Motor neuron (in vitro differentiated cells): ENCODE measurements at places on chromosomes 7 and 10.

DNA sequence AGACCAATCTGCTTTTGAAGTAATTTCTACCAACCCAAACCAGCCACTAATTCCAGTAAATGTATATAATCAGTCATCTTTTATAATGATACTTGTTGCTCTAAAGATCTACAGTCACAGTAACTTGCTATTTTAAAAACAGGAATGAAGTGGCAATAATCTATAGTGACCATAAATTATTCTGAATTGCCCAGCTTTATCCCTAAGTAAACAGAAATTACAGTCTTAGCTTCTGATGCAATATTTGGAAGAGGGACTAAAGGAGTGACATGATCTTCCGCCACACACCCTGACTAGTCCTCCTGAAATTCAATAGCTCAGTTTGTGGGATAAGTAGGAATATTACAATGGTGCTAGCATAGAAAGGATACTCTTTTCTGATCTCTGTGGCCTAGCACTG, 96.1 kb downstream of the ATE1 start:
- peak; percentile 65 for ATAC-seq

DNA sequence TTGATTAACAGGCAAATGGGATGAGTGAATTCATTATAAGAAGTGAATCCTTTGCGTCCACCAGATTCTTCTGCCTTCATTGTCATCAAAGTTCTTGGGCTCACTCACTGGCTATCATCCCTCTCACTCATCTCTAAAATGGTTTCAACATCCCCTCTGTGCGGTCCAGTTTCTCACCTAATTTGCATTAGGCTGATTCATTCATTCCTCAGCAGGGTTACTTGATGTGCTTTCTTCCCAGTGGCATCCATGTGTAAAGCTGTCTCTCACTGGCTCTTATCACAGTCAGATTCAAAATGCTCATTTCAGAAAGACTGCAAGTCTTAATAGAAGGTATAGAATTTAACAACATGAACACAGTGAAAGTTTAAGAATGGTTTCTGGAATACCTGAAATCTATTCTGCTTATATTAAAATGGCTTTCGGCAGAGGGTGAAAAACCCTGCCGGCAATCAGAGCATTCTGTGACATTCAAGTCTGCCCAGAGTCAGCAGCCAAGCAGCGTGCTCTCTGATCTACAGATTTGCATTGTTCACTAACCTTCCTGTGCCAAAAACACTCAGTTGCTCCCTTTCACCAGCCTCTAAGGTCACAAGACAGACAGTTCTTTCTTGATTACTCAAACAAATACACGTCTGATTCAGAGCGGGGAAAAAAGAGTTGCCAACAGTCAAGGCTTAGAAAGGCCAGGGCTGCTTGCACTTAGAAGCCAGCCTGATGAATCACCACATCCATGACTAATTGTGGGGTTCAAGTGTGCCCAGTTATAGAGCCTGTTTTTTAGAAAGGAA, 106.7 kb downstream of the TES start:
- ATAC-seq: peak; percentile 89

- peak; percentile 63 for ATAC-seq
Observed at GRCh38 chr10:15515202-15515601, 144.1 kb upstream of the FAM171A1 start.

- no peak for ATAC-seq
Observed at GRCh38 chr7:135965602-135966001, 11.6 kb downstream of the MTPN start.
